ENCODE measurements at places on chromosomes 7 and 10. TPM values are rescaled to one million over a fixed set of nuclear protein-coding genes. Genes with fewer than 3 reads are reported as not detected.

The ARHGEF35 gene
- total RNA-seq = 5.2 TPM

The SPDYE2B gene
- not detected for total RNA-seq

GRCh38 chr7:132735476-132735875, 159.2 kb upstream of the PLXNA4 start:
- DNase-seq = no peak

GRCh38 chr10:6385665-6386064, 182.9 kb downstream of the PFKFB3 start:
- DNase-seq = no peak

DNA sequence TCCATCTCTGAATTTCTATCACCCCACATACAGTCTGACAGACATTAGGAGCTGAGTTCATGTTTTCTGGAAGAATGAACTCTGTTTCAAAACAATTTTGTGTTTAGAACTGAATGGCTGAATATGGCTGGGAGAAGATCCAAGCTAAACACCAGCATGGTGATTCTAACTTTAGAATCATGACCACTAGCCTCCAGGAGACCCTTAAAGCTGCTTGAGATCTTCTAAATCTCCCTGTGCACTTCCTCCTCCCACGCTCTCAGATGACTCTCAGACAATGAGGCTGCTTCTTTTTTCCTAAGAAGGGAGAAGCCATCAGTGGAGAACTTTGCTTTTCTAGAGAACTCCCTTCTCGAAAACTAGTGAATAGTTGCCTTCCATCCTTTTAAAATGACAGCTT, 711.2 kb downstream of the GRID1 start:
- no peak for DNase-seq

GRCh38 chr7:31419505-31420055, 79.1 kb upstream of the NEUROD6 start:
- DNase-seq = no peak

All from CD4-positive, alpha-beta memory T cell (primary cell).